ENCODE measurements at places on chromosomes 6 and 20. TPM values are rescaled to one million over a fixed set of nuclear protein-coding genes. Genes with fewer than 3 reads are reported as not detected.

DNA sequence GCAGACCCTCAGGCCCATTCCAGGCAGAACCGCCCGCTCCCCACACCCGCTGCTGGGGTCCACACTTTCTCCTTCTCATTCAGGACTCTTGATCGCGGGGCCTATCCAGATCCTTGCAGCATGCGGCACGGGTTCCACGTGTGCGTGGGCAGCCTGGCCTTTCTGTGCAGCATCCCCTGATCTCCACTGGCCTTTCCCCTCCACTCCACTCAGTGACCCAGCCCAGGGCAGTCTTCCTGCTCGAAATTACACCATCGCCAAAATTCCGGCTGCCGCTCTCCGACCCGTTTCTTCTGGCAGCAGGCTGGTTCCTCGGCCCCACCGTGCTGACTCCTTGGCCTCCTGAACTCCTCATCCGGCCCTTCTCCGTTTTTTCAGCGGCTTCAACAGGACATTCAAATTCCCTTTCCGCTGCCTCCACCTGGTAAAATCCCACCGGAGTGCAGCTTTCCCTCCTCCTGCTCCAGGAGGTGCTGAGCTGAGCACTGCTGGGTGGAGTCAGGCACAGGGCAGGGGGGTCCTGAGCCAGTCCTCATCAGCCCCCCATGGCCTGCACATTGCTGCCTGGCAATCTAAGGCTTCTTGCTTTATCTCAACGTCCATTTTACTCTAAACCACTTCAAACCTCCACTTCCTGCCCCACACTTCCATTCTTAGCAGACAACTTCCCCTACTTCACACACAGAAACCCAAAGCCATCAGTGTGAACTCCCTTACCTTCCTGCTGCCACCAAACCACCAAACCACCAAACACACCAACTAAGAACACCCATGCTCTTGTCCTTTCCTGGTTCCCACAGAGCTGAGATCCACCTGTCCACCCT is 9.0 kb downstream of the SFT2D1 start:
- no peak for DNase-seq

- DNase-seq = no peak
Measured at GRCh38 chr20:6040958-6041807, 12.7 kb downstream of the LRRN4 start.

ABHD16B gene
- total RNA-seq = not detected

- DNase-seq = peak; percentile 55
Measured at GRCh38 chr6:168033791-168034190, 36.3 kb downstream of the KIF25 start.

MUC21 gene
- not detected for total RNA-seq

DNA sequence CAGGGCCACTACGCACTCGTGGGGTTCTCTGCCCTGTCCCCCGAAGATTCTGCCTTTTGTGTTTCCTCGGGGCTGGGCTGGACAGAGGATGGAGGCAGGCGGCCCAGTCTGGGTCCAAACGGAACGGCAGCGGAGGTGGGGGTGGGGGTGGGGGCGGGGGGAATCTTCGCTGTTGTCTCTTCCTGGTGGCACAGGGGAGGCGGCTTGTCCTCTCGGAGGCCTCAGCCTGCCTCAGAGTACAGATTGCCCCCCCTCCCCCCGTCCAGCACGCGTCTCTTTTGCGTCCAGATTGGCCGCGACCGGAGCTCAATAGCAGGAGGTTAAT is 1.4 kb upstream of the INSM1 start:
- DNase-seq = no peak

DNA sequence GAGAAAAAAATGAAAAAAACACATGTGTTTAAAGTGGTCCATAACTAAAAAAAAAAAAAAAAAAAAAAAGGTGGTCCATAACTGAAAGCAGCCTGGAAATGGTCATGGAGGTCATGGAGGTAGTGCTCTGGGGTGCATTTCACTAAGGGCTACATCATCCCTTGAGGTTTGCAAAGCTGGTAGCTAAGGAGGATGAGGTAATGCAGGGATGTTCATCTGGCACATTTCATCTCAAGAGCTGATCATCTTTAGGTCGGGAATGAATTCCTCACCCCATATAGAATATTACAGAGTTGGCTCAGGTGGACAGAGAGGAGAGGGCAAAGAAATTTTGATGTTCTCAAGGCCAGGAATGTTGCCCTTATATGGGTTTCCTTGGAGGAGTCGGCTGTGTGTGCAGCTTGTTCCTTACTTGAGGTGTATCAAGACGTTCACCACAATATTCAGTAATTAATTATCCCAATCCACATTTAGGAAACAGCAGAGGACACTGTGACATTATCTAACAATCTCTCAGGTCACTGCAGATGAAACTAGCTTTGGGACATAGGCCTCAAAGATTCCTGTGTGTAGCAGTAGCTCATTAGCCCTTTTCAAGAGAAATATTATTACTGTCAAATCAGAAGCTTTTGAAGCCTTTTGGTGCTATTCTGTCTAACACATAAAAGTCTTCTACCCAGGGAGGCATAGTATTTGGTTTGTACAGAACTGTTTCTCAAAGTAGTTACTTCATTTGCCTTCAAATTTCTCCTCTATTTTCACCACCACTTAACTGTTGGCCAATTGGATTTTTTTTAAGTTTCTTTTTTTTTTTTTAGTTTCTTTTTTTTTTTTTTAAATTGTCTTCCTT is 46.8 kb downstream of the CYP24A1 start:
- no peak for DNase-seq

DNA sequence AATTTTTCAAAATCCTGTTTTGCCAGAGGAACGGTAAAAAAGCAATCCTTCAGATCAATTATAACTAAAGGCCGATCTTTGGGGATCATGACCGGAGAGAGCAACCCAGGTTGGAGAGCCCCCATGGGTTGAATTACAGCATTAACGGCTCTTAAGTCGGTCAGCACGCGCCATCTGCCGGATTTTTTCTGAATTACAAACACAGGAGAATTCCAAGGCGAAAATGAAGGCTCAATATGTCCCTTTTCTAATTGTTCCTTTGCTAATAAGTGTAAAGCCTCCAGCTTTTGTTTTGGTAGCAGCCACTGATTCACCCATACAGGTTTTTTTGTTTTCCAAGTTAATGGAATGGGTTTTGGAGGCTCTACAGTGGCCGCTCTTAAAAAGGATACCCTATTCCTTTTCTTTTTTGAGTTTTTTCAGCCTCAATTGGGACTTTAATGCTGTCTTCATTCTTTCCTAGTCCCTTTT is 16.9 kb upstream of the PTCRA start:
- no peak for DNase-seq

FAM209B gene
- 0.51 TPM for total RNA-seq

- no peak for DNase-seq
Measured at GRCh38 chr6:147806697-147807096, 298.2 kb downstream of the SAMD5 start.

Measured in mesenteric fat pad (tissue), 1 donor.